ENCODE measurements at places on chromosomes 6 and 20.

DNA sequence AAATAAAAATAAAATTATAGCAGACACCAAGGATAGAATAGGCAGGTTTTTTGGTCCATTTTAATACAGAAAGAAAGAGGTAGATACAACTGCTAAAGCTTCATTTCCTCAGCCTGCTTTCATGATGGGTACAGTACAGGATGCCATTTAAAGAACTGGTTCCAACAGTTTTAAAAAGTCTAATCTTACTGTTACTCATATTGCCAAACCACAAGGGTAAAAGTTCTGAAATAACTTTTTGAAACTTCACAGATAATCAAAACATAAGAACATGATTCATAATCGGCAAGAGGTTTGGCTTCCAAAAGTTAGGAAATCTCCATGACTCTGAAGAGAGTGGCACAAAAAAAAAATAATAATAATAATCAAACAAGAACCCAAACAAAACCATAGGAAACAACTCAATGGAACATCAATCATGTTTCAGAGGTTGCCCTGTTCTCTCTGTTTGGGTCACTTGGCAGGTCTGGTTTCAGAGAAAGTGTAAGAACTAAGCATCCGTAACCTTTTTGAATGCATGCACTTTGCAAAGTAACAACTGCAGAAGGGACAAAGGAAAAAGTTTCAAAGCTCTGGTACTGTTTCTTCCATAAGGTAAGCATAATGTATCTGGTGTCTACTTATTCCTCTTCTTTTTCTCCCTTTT, 79.7 kb downstream of the SMLR1 start:
- DNase-seq: no peak

- DNase-seq: no peak
Measured at GRCh38 chr6:37077905-37078296, 72.4 kb downstream of the FGD2 start.

DNA sequence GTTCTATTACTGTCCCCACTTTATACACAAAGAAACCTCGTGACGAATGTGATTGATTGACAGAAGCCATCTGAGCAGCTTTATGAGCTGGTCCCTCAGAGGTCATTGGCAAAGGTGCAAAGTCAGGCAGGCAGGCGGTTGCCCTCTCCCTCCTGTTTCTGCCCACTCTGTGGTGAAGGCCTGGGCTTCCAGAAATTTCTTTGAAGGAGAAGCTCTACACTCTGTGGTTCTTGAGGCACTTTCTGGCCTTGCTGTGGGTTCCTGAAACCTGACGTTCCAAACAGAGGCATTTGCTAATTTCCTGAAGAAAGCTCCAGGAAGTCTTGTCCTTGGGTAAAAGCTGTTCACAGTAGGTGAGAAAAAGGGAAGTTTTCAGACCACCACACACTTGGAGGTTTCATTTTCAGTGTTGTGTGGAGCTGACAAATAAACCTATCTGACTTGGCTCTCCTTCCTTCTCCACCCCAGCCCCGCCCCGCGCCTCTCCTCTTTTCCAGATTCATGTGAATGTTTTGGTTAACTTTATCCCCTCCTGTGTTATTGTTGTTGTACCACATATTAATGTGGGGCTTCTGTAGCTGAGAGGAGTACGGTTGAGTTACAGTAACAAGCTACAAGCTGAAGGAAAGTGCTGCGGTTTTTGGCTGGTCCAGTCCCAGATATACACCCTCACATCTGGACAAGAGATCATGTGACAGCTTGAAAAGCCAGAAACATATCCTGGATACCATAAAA, 274.1 kb downstream of the CLIC5 start:
- DNase-seq: no peak

DNA sequence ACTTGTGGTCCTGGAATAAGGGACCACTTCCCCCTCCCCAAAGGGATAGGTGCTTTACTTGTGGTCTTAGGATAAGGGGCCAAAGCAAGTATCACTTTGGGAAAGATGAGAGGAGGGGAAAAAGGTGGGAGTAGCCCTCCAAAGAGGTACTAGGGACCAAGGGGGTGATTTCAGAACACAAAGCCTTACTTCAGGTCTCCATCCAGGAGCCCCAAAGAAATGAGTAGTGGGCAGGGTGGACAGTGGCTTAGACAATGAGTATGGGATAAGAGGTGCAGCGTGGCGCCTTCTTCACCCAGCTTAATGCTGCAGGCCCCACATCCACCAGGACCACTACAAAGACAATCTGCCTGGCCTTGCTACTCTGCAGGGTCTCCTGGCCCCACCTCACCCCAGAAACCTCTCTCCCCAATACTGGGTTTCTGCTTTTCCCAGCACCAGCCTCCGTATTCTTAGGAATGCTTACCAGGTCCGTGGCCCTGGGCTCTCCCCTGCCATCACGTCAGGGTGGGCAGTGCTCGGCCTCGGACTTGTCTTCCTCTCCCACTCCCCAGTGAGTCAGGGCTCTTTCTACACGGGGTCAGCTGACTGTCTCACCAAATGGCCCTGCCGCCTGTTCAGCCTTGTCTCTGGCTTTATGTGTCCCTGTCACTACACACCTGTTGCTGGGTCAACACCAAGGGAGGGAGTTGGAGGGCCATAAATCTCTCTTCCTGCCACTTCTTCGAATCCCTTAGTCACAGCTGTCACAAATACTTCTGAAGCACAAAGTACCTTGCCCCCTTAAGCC, 3.1 kb downstream of the NNAT start:
- DNase-seq: no peak

- DNase-seq: no peak
Measured at GRCh38 chr6:71852948-71853347, 33.4 kb upstream of the RIMS1 start.

Measured in stimulated activated CD4-positive, alpha-beta T cell treated with anti-CD3 and anti-CD28 coated beads, Interleukin-15, amount 100 ng/mL, for 48 hours (primary cell).